ENCODE measurements at places on chromosomes 16 and 17. TPM values are rescaled to one million over a fixed set of nuclear protein-coding genes. Genes with fewer than 3 reads are reported as not detected.

- H3K36me3 ChIP-seq = no peaks in the 10 kb centered on the region
- H3K4me1 ChIP-seq = peaks cover 17% of the 10 kb centered on the region
- H3K27ac ChIP-seq = peak overlapping the region; percentile 27
- peak; percentile 50 for DNase-seq
Measured at GRCh38 chr17:57609125-57609877, 135.8 kb downstream of the CCDC182 start.

DNA sequence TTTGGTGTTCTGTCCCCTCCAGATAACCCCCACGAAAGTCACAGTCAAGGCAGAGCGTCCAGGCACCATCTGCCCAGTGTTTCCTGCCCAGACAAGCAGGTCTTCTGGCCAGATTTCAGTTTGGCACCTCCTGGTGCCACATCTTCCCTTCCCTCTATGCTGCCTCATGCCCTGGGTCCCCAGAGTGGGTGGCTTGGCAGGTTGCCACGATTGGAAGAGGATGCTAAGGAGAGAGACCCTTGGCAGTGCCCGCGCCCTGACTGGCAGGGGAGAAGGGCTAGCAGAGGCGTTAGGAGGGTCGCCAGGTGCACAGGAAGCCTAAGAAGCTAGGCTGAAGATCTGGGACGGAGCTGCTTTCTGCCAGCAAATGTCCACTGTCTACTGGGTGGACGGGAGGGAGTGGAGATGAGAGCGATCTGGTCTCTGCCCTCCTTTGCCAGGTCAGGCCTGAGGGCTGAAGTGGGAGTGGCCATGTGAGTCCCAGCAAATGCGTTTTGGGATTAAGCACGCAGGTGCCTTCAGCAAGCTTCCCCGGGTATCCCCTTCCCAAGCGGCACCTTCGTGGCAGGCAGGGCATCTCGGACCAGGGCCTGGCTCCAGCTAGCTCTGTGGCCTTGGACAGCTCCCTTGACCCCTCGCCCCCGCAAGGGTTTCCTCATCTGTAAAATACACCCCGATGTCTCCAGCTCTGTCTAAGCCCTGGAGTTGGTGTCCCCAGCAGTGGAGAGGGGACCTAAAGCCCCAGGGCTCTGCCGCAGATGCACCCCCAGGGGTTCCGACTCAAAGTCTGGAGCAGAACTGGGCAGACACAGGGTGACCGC lies 13.4 kb upstream of the CD300A start:
- H3K4me1 ChIP-seq = peaks cover 51% of the 10 kb centered on the region
- H3K36me3 ChIP-seq = no peaks in the 10 kb centered on the region
- H3K27ac ChIP-seq = no peak overlapping the region
- no peak for DNase-seq
- peak overlapping the region; percentile 36 for H3K4me3 ChIP-seq
- peaks cover 5% of the 10 kb centered on the region for H3K27me3 ChIP-seq

DNA sequence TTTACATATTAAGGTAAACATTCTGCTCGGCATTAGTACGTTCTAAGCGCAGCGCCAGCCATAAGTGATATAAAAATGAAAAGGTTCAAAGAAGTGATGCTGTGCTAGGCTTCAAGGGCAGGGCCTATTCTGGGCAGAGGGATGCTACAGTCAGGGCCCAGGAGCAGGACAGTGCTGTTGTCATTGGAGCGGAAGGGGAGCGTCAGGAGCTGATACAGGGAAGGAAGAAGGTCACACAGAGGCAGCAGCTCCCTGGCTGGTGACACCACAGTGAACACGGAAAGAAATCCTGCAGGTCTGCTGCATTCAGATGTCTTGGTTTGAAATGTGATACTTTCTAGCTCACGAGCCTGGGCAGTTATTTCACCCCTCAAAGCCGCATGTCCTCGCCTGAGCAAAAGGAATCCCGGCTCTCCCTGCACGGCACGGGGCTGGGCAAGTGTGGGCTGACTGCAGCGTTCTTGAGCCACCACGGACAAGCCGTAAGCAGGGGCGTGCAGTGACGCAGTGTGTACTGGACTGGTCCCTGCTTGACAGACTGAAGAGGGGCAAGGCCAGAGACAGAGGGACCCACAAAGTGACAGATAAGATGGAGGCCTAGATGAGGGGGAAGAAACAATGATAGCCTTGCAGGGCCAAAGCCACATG lies 41.1 kb downstream of the ZCCHC14 start:
- H3K4me3 ChIP-seq = no peak overlapping the region
- no peaks in the 10 kb centered on the region for H3K27me3 ChIP-seq
- no peaks in the 10 kb centered on the region for H3K4me1 ChIP-seq
- H3K27ac ChIP-seq = no peak overlapping the region
- peaks cover 31% of the 10 kb centered on the region for H3K36me3 ChIP-seq

DNA sequence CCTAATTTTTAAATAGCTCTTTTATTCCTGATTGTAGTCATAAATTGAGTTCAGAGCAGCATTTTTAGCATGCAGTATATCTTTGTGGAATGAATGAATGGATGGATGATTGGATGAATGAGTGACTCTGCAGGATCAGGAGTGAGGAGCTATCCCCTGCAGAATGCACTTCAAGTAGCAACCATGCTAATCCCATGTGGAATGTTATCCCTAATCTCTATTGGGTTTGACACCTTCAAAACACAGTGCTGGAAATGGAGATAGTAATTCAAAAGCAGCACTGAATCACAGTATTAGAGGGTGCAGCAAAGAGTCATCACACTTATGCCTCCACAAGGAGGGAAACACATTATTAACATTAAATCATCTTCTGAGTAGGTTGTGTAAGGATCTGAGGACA lies 501.9 kb downstream of the SHISA9 start:
- H3K27ac ChIP-seq = no peak overlapping the region
- DNase-seq = no peak
- H3K4me1 ChIP-seq = no peaks in the 10 kb centered on the region
- H3K4me3 ChIP-seq = no peak overlapping the region
- H3K27me3 ChIP-seq = no peaks in the 10 kb centered on the region
- no peaks in the 10 kb centered on the region for H3K36me3 ChIP-seq

Gene CNGB1
- not detected for total RNA-seq

Gene RNPS1
- total RNA-seq = 122 TPM

All from chondrocyte (in vitro differentiated cells).